ENCODE measurements at places on chromosomes 7 and 10.

DNA sequence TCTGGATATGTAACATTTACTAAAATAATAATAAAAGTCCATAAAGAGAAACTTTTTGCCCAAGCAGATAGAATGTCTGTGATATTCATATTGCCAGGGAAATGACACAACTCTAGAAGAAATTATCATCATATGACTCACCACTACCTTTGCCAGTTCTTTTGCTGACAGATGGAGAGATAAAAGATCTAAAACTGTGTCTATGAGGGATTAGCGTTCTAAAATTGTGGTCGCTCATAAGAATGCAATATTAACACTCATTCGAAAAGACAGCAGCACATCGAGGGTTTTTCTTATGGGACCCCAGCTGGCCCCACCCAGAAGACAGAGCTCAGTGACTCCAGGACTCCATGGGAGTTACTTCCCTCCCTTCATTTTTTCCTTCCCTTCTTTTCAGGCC lies 16.6 kb upstream of the LANCL2 start:
- DNase-seq: no peak

- DNase-seq: no peak
Observed at GRCh38 chr10:127944256-127944655, 37.4 kb downstream of the PTPRE start.

GRCh38 chr10:22750131-22750530 lies 35.8 kb upstream of the PIP4K2A start:
- no peak for DNase-seq

DNA sequence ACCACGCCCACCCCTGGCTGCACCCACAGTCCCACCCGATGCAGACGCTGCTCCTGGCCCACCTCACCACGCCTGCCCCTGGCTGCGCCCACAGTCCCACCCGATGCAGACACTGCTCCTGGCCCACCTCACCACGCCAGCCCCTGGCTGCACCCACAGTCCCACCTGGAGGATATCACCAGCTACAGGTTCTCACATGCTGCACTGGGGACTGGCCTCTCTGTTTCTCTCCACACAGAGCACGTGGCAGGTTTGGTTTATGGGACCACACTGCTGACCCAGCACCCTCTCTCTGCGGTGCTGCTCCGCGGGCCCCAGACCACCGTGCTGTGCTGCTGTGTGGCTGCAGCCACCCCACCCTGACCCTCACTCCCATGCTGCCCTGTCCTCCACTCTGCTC lies 120.9 kb downstream of the VIPR2 start:
- DNase-seq: no peak

GRCh38 chr10:74104996-74105395 lies 45.6 kb downstream of the AP3M1 start:
- DNase-seq: no peak

DNA sequence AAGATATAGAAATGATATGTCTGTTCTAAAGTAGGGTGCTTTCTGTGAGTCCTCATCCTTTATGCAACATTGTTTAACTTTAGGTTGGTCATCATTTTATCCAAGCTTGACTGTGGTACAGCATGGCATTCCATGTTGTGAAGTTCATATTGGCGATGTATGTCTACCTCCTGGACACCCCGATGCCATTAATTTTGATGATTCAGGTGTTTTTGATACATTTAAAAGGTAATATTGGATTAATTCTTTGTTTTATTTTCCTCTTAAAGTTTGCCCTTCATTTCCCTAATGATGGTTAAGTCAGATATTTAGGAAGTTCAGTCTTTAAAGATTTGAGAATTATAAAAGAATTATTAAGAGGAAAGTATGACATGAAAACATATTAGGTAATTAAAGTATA lies 21.3 kb downstream of the HBP1 start:
- DNase-seq: no peak

DNA sequence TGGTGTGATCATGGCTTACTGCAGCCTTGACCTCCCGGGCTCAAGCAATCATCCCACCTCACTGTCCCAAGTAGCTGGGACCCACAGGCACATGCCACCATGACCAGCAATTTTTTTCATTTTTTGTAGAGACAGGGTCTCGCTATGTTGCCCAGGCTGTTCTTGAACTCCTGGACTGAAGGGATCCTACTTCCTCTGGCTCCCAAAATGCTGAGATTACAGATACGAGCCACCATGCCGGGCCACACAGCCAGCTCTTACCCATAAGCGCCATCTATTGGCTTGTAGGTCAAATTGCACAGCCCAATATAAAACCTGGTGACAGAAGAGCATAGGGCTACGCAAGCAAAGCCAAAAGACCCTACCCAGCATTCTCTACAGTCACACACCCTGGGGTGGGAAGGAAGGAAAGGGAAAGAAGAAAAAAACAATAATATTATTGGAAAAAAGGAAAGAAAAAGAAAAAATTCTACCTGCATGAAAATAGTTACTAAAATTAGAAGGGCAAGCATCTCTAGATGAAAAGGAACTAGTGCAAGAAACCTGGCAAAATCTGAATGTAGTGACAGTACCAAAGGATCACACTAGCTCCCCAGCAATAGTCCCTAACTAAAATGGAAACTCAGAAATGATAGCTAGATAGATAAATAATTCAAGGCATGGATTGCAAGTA lies 29.4 kb upstream of the AMPH start:
- no peak for DNase-seq

GRCh38 chr10:122555442-122555841 lies 5.1 kb upstream of the DMBT1 start:
- DNase-seq: no peak

- no peak for DNase-seq
Observed at GRCh38 chr7:100059251-100059739, 9.7 kb downstream of the ZSCAN21 start.

DNA sequence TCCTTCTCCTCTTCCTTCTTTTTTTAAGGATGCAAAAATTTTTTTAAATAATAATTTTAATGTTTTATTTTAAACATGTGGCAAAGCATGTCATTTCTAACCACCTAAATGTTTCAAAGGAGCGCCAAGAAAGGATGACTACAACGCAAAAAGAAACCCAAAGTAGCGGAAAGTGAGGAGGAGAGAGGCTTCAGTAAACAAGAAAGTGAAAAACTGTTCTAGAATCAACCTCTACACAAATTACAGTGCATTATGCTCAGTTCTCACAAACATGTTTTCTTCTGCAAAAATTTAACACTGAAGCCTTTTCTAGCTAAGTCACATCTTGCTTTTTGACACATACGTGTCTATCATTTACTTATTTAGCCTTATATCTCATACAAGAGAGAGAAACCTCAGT lies 948.6 kb downstream of the GATA3 start:
- no peak for DNase-seq

DNA sequence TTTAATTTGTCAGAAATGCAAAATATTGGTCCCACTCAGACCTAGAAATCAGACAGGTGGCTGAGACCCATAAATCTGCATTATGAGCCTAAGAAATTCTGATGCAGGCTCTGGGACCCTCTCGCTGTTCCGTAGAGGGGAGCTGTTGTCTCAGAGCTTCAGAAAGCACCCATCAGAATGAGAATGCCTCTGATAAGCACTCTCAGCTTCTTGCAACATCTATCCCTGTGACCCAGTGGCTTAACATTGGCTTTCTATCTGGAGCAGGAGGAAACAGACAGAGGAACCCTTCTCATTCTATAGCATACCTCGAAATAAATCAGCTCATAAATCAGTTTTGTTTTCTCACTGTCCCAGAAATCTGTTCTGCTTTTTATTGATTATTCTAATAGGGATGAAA lies 184.6 kb upstream of the SP4 start:
- DNase-seq: no peak

GRCh38 chr7:576524-577277 lies 57.1 kb upstream of the PDGFA start:
- DNase-seq: no peak

GRCh38 chr10:29761916-29762315 lies 127.1 kb upstream of the SVIL start:
- DNase-seq: no peak

- DNase-seq: no peak
Observed at GRCh38 chr10:118557946-118558345, 37.5 kb downstream of the PRLHR start.

Measured in GM12878 (cell line).